ENCODE measurements at places on chromosomes 2 and 18.

DNA sequence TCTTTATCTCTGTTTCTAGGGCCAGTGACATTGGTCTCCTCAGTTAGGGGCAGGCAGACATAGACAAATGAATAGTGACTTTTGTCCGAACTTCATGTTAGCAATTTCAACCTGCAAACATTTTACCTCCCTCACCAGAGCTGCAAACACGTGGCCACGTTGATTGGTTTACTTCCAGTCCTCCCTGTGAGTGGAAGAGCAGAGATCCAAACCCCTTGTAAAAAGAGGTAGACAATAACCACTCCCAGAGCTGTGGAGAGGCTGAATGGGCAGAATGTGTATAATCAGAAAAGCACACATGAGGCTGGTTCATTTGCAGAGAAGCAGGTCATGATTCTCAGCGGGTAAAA lies 31.1 kb downstream of the CTIF start:
- no peak for DNase-seq

- DNase-seq, result no peak
Observed at GRCh38 chr2:236531996-236532395, 37.6 kb upstream of the ACKR3 start.

DNA sequence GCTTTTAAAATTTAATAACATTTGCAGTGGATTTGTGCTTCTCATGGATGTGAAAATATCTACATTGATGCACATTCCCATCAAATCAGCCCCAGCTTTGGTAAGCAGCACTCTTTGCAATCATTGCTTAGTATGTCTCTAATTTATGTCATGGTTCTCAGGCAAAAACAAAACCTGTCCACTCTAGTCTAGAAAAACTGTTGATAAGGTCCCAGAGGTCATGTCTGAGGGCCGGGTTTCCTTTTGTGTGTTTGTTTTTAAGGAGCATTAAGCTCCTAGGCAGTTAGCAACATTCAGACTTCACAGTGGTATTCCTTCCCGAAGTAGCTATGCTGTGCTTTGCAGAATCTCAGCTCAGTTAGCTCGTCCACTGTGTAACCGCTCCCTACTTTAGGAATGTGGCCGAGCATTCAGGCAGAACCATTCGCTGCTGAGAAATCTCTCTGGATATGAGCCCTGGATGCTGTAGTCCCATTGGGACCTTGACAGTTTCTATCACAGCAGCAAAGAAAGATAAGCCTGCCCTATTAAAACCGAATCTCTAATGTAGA lies 4.0 kb downstream of the DIPK1C start:
- DNase-seq, result no peak

DNA sequence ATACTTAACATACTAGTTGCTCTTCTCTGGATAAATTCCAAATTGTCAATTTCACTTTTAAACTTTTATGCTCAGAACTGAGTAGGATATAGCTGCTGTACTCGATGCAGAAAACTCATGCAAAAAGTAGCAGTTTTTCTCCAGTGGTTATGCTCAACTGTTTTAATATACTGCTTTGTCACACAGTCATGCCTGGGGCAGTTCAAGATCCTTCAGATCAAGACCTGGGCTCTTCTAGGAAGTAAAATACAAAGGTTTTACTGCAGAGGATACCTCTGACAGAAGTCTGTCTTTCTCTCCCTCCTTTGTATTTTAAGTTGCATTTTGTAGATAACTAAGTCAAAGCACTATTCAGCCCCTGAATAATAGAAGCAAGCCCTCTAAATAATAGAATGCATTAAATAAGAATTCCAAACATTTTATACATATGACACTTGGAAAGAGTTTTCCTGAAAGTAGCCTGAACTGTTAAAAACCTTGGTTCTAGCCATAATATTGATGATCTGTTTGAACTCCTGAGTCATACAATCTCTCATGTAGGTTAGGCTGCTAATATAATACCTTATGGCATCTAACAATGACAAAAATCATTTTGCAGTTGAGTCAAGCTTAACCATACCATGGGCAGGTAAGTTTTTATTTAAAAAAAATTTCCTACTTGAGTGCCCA lies 183.3 kb upstream of the TRIB2 start:
- peak; percentile 44 for DNase-seq

DNA sequence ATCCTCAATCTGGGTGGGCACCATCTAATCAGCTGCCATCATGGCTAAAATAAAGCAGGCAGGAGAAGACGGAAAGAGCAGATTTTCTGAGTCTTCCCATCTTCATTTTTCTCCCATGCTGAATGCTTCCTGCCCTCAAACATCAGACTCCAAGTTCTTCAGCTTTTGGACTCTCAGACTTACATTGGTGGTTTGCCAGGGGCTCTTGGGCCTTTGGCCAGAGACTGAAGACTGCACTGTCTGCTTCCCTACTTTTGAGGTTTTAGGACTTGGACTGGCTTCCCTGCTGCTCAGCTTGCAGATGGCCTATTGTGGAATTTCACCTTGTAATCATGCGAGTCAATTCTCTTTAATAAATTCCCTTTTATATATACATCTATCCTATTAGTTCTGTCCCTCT lies 36.6 kb downstream of the DIPK1C start:
- DNase-seq, result no peak

DNA sequence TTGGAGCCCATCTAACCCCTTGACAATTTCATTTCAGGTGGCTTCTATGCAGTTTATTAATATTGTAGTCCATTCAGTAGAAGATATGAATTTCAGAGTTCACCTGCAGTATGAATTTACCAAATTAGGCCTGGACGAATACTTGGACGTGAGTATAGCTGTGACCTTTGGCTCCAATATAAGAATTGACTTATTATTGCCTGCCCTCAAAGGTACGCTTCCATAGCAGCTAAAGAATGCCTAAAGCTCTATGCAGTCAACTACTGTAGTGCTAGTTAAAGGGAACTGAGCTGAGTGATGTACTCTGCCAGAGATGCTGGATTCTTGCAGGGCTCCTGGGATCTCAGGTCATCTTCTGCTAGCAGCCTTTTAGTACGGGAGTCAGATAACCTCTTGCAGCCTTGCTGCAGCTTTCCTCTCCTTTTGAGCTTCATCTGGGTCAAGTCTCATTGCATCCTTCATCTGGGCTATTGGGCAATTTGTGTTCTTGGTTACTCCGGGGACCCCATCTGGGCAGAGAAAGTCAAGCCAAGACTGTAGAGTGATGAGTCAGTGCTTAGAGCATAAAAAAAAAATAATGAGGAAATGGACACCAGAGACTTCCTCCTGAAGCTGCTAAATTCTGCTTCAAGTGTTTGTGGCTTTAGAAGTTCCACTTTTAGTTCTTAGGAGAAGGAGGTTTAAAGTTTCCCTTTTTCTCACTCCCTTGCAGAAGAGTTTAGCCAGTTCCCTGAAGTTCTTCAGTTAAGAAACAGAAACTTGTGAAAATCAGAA lies 105.6 kb downstream of the PRPF40A start:
- DNase-seq, result peak; percentile 74

DNA sequence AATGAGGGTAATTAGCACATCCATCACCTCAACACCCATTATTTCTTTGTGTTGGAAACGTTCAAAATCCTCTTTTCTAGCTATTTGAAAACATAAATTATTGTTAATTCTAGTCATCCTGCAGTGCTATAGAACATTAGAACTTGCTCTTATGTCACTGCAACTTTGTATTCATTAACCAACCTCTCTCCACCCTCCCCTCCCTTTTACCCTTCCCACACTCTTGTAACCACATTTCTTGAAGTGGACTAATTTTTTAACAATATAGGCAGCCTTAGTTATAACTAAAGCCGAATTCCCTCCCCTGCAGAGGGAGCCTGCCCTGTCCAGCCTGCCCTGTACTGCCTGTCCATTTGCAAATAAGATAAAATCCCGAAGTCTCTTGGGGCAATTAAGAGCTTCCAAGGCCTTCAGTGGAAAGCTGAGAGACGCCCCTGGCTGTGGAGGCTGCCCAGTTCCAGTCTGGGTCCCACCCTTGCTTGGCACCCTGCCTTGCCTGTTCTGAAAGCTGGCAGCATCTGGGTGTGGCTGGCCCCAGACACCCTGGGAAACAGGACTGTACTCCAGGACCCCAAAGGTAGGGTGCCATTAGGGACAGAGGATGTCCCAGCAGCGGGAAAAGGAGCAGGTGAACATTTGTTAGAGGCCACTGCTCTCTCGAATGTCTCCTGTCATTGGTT lies 65.1 kb downstream of the MEX3C start:
- DNase-seq, result no peak

DNA sequence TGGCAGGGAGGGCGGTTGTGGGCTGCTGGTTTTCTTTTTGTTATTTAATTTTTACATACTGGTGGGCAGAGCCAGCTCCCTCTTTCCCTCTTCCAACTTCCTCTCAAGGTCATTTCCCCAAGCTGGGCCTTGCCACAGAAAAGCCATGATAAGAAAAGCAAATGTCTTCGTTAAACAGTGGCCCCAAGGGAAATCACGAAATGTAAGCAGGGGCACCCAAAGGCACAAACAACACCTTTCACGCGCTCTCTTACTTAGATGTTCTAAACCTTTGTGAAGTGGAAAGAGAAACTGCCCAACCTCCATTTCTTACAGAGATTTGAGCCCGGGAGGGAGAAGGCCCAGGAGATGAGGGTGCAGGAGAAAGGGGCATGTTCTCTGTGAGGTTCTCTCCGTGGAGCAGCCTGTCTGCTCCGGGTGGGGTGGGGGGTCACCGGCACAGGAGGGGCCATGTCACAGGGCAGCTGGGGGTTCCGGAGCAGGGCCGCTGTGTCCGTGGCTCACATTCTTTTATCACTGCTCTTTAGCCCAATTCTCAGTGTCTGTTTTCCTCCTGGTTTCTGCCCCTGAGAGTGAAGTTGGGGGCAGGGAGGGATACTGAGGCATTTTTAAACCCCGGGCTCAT lies 190.7 kb upstream of the GATA6 start:
- DNase-seq, result no peak

DNA sequence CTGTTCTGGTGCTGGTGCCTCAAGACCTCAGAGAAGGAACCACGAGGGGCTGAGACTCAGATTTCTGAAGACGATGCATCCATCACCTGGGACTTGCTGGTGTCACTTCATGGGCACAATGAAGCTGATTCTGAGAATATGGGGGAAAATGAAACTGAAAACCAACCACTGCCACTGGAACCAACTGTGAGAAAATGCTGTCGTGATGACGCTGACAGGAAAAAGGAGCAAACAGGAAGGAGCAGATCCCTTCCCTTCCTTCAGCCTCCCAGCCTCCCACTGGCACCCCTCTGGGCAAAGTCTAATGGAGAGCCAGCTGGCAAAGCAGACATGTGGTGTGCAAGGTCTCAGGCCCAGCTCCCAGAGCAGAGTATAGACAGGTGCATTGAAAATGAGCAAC lies 109.7 kb downstream of the FOXI3 start:
- DNase-seq, result no peak

GRCh38 chr2:107721178-107721577 lies 105.5 kb upstream of the RGPD4 start:
- DNase-seq, result no peak

Measured in EH (cell line).